Hippocampal formation (tissue), 2 donors: ENCODE measurements at places on chromosomes 7 and 10.

DNA sequence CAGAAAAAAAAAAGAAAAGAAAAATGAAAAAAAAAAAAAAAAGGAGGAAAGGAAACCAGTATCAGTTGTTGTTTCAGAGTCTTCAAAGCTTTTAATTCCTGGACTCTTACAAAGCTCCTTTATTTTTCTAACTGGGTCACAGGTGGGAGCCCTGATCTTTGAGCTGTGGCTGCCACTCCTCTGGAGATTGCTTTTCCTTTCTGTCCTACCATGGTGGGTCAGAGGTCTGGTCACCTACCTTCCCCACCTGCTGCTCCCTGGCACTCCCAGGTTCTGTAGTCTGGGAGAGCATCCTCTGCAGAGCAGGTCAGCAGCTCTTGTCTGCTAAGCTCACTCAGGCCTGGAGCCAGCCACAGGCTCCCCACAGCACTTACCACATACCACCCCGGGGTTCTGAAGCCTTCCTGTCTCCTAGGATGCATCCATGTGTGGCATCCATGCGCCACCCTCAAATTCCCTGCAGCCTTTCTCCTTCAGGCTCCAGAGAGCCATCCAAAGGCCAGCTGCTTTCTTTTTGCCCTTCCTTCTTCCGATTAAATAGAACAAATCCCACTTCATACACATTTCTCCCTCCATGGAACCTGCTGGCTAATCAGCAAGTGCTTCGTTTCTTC lies 73.2 kb upstream of the TPK1 start:
- DNase-seq: no peak

DNA sequence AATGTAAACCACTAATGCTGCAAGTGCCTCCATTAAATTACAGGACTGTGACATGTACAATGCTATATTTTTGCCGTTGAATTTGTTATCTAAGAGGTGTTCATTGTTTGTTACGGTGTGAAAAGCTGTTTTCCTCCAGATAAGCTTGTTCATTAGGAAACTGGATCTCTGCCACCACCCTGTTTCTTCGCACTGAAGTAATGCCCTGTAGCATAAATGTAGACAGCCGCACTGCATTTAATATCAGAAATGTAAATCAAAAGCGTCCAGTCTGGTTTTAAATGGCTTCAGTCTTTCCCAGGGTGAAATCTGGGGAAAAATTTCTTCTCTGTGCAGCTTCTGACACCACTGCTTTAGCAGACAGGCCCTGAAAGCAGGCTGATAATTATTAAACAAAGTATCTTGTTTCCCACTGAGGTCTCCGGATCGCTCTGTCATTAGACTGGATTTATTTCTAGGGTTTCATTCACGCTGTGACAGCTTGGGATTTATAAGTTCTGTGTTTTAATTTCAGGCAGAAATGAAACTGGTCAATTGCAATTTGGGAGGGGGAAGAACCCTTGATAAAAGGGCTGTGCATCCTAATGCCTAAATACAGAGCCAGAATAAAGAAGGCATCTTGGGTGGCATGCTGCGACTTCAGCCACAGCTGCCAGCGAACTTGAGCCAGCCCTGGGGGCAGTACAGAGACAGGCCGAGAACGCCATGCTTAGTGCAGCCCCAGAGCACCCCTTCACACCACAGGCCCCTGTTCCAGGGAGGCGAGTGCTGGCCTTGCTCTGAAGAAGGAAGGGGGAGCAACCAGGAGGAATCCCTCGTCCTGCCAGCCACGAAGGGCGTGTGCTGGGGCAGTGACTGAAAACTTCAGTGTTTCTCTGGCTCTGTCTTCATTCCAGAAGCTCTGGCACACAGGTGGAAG lies 547.7 kb upstream of the GALNT17 start:
- DNase-seq: no peak

- DNase-seq: no peak
Measured at GRCh38 chr7:152424348-152425108, 11.3 kb downstream of the KMT2C start.

DNA sequence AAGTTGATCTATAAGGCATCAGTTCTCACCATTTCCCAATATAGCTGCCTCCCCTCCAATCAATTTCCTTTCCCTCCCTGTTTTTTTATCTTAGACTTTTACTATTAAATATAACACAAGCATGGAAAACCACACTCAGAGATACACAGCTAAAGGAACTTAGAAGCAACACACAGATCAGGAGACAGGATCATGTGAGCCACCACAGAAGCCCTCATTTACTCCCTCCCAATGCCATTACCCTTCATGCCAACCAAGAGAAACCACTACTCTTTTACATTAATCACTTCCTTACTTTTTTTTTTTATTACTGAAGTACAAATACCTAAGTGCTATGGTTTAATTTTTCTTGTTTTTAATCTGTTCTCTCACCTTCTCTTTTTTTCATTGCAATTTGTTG lies 33.0 kb downstream of the COG5 start:
- no peak for DNase-seq

GRCh38 chr10:88221010-88221973 lies 357.9 kb downstream of the PTEN start:
- DNase-seq: no peak

DNA sequence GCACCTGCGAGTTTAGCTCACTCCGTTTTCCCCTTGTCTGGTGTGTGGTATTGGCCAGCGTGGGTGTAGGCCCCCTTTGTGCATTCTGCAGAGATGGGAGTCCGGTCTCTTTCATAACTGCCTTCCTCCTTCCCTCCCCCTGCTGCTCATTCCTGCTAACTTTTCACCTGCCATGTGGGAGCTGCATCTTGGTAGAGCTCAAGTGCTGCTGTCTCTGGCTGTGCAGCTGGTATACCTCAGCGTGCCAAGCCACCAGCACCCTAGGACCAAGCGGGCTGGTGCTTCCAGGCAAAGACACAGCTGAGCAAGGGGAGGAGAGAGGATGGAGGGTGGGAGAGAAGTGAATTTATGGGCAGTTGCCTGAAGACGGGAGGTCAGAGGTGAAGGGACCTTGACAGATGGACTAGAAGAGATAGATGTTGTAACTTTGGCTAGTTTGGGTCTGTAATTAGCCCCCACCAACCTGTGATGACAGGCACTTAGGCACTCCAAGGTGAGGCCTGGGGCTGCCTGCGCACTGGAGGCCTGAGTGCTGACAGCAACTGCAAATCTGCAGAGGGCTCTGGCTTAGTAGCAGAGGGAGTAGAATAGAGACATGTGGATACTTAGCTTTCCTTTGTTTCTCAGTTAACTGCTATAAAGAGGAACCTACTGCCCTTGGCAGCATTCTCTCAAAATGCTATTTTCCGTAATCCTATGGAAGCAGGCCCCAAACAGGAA lies 148.8 kb upstream of the AGK start:
- no peak for DNase-seq

DNA sequence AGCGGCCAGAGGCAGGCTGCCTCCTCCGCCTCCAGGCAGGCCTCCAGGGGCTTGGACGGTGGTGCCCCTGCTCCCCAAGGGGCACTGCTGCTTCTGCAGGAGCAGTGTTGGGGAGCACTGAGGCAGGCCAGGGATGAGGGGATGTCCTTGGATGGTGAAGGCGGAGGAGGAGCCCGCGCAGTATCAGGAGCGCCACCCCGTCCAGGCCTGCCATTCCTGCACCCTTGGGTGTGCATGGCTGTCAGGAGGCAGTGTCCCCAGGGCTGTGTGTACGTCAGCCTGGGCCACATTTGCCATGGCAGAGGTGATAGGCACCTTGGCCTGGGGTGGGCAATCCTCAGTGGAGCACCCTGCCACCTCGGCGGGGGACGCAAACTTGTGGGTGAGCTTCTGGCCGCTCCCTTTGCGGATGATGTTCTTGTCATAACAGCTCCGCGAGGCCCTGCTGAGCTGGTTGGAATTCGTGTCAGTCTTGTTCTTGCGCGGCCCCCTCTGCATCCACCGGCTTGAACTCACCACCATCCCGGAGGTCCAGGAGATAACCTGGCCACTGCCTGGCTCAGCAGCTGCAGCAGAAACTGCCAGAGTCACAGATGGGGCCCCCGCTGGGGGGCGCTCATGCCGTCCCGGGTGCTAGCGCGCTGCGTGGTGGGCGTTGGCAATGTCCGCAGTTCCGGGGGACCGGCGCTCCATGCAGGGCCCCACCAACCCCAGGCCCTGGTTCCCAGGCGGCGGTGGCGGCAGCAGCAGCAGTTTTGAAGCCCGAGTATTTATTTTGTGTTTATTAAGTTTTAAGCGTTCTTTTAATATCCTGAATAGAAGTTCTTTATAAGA lies 182.3 kb upstream of the ADCY1 start:
- DNase-seq: no peak

- no peak for DNase-seq
Measured at GRCh38 chr7:45682836-45683555, 108.8 kb downstream of the ADCY1 start.

GRCh38 chr10:23910291-23910690 lies 298.6 kb upstream of the KIAA1217 start:
- no peak for DNase-seq

DNA sequence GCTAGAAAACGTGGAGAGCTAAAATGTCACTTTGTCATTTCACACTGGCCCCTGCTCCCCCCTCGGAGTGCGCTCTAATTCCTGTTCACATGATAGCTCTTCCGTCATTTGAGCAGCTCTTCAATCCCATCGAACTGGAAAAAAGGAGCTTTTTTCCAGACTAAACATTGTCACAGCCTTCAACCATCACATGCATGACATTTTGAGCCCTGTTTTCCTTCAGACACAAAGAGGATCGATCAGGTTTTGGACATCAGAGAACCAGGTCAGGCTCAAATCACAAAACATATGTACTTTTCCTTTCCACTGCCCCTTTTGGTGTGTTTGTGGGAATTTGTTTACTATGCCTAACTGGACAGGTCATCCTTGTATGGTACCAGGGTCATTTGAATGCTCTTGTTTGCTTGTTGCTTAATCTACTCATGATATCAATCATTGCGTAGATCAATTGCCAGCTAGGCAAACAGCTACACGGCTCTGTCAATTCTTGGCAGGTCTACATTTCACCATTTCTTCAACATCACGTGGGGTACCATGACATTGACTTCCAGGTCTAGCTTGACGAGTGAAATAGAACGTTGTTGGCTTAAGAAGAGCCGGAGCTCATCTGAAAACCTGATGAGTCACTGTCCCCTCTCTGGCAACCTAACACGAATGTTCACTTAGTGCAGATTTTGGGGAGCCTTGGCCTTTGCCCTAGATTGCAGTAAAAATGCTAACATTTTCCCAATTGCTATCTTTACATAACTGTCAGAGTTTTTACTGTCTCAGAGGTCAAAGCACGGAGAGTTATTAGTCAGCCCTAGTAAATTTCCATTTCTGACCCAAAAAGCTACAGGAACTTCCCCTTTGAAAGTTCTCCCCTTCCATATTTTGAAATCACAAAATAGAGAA lies 87.3 kb downstream of the LYZL2 start:
- DNase-seq: no peak

DNA sequence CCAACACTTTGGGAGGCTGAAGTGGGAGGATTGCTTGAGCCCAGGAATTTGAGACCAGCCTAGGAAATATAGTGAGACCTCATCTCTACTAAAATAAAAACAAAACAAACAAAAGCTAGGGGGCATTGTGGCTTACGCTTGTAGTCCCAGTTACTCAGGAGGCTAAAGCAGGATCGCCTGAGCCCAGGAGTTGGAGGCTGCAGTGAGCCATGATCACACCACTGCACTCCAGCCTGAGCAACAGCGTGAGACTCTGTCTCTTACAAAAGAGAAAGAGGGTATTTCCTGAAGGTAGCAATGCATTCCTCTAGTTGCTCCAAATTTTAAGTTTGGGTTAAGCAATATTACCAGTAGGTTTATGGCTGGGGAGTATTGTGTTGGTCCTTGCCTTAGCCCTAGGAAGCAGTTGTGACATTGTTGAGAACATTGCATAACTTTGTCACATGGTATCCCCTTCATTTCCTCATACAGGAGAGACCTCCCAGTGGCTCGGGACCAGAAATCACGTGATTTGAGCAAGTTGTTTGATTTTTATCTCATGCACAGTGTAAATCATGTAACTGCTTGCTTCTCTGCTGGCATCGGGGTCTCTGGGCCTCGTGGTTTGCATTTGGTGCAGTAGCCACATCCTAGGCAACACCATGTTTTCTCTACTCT lies 23.3 kb upstream of the SMARCD3 start:
- no peak for DNase-seq

DNA sequence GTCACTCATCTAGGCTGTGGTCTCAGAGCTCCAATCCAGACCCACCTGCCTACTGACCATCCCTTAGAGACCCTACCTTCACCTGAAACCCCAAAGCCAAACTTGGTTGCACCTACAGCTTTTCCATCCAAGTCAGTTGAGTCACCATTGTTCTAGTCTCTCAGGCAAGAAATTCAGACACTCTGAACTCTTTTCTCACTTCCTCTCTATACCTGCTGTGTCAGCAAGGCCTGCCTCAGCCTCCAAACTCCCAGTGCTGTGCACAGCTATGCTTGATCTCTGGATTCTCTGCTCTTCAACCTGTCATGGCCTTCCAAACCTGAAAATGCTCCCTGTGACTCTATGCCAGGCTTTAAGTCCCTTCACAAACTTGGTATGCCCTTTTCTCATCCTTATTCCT lies 47.4 kb upstream of the MTURN start:
- DNase-seq: no peak

- no peak for DNase-seq
Measured at GRCh38 chr7:69526570-69526969, 71.7 kb upstream of the AUTS2 start.

DNA sequence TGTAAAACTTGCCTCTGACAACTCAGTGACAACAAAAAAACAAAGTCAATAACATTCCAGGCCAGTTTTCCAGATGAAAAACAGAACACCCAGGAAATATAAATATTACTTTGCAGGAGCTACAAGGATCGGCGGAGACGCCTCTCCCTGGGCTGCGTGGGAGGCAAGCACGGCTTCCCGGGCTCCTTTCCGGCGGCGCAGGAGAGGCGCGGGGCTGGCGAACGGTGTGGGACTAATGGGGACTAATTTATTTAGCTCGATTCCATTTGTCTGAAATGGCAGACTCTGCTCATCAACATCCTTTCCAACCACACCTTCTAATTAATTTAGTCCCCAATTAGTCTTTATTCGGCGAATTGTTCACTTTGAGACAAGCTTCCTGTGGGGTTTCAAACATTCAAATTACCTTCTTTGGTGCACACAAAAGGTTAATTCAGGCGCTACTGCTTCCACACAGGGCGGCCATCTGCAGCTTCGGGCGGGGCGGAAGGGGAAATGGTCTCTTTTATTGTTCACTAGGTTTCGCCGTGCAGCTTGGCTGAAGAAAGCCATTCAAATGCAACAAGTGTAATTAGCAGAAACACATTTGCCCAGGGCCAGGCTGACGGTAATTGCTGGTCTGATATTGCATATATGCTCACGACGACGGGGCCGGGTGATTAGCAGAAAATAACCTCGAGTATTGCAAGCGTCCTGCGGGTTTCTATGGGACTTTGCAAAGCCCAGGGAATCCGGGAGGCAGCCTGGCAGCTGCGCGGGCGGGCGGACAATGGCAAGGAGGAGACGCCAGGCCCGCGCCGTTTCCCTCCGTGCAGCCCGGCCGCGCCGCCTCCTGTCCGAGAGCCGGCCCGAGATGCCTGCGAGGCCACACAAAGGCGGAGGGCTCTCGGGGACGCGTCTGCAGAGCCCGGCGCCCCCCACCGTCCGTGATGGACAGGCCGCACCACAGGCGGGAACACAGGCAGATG lies 270.1 kb downstream of the PTPRN2 start:
- DNase-seq: no peak

DNA sequence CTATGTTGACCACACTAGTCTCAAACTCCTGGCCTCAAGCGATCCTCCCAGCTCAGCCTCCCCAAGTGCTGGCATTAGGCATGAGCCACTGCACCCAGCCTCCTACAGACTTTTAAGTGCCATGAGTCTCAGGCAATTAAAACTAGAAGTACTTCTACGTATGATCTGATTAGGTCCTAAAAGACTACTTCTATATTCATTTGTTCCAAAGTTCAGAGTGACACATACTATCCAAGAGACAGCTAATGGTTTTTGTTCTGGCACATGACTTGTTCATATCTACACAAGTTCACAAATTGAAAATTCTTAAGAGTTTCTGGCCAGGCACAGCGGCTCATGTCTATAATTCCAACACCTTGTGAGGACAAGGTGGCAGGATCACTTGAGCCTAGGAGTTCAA lies 11.7 kb downstream of the ARHGAP19 start:
- no peak for DNase-seq
